AG09319 (cell line): ENCODE measurements at places on chromosomes 5 and 9.

DNA sequence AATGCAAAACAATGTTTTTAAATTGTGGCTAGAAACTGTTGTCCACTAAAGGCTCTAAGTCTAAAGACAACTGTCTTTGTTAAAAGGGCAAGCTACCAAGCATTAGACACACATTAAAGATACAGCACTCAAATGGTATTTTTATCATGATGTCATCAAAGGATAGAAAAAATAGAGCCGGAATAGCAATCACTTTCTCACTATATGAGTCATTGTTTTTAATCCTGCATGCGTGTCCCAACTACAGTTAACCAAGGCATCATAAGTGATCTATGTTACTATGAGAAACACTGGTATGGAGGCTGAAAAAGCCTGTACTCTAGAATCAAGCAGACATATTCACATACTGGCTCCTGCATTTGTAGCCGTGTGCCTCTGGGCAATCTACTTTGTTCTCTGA is 1.9 kb upstream of the PJA2 start:
- DNase-seq, result peak; percentile 57

GRCh38 chr9:99398241-99398640 is 176.2 kb downstream of the SEC61B start:
- no peak for DNase-seq

GRCh38 chr5:180135128-180135955 is 63.8 kb upstream of the RNF130 start:
- no peak for DNase-seq

DNA sequence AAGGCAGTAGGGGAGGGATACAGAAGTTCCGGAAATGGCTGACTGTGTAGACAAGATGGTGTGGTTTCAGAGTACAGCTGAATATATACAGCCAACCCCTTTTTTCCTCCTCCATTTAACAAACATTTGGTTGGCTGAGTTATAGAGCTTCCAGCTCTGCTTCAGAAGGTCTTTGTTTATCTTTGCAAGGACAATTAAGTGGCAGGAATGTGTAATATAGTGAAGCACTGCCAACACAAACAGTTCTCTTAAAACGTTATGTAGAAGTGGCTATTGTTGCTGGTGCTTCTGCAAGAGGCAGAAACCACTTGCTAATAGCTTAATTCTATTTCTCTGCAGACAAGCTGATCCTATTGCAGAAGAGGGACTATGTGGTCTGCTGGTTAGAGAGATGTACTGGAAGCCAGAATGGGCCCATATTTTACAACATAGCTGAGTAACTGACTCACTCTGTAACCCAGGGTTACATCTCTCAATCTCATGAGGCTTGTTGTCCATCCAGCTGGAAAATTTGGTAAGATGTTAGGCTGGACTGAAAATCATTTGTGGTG is 62.7 kb upstream of the OSMR start:
- peak; percentile 94 for DNase-seq

GRCh38 chr9:92328225-92328624 is 2.5 kb downstream of the CENPP start:
- DNase-seq, result peak; percentile 27
